Activated naive CD4-positive, alpha-beta T cell treated with anti-CD3 and anti-CD28 coated beads, Interleukin-2, amount 50 U/mL, for 72 hours (primary cell): ENCODE measurements at places on chromosomes 7 and 10.

DNA sequence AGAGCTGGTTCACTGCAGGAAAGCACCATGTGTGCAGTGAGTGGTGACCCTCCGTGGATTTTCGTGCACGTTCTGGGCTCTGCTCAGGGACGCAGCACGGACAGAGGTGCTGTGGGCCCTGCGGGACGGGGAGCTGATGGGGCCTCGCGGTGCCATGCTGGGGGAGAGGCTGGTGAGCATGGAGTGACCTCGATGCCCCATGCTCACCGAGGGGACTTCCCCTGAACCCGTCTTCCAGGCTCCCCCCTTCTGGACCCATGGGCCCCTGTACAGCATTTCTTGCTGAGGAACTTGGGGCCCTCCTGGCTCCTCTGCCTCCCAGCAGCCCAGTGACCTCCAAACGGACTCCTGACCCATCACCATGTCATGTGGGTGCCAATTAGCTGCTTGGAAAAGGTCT, 253.7 kb downstream of the DNAJB6 start:
- no peak for DNase-seq

- no peak for DNase-seq
These were observed 43.5 kb downstream of the TLL2 start for GRCh38 chr10:96470116-96470743.

DNA sequence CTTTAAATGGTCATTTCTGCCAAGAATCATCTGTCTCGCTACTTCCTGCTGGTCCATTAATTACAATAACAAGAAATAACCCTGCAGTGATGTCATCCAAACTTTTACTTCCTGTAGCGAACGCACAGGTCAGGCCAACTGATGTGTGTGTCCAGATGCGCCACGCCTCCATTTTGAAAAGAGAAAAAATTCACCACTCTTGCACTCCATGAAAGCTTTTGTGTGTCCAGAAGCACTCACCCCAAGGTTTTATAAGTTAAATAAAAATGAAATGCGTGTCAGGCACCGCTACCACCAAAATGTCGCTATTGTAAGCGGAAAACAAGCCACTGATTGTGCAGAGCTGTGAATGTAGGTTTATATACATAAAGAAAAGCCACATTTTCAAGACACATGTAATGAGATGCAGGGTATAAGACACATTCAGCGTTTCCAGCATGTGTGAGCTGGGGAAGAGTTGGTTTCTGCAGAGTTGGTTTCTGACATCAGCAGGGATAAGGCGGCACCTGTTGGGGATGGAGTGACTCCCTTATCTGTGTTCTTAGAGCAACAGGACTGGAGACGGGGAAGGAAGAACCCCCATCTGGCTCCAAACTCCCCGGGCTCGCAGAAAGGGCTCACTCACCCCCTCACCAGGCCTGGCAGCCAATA, 83.3 kb downstream of the CTBP2 start:
- no peak for DNase-seq

- DNase-seq: no peak
These were observed 31.6 kb downstream of the ADRA2A start for GRCh38 chr10:111108441-111108840.

- no peak for DNase-seq
These were observed 169.7 kb downstream of the LRRTM3 start for GRCh38 chr10:67095531-67095930.

- no peak for DNase-seq
These were observed 285.1 kb downstream of the CCSER2 start for GRCh38 chr10:84613336-84614021.

GRCh38 chr7:127682140-127682539, 30.1 kb downstream of the SND1 start:
- DNase-seq: no peak

- DNase-seq: no peak
These were observed 110.8 kb downstream of the TPK1 start for GRCh38 chr7:144725070-144725469.
